ENCODE measurements at places on chromosomes 2 and 18.

DNA sequence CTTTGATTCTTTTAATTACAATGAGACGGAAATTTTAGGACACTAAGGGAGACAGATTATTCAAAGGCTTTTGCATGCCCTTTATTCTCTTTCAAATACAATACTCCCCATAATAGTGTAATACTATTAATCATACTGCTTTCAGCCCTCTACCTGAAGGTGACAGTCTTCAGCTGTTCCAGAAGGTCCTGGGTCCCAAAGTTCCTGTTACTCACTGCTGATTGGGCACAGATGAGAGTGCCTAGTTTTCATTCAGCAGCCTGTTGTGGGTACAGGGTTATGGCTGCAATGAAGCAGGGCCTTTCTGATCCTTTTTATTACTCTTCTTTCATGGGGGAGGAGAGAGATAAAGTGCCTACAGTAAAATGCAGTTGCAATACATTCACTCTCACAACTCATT, 80.2 kb downstream of the NUP35 start:
- DNase-seq = no peak

DNA sequence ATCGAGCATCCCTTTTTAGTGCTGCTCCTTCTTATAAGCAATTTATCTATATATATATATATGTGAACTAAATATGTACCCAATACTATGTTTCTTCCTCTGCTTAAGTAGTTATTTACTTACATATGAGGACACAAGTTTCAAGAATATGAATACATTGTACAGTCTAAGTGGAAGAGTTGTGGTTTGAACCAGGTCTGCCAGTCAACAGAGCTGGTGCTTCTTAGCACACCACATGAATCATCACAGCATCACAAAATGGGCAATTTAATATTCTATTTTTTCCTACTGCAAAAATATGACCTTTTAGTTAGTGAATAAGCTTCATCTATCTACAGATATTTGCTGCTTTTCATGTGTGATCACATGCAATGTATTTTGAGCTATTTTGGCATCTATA, 64.4 kb upstream of the SPAG16 start:
- no peak for DNase-seq

DNA sequence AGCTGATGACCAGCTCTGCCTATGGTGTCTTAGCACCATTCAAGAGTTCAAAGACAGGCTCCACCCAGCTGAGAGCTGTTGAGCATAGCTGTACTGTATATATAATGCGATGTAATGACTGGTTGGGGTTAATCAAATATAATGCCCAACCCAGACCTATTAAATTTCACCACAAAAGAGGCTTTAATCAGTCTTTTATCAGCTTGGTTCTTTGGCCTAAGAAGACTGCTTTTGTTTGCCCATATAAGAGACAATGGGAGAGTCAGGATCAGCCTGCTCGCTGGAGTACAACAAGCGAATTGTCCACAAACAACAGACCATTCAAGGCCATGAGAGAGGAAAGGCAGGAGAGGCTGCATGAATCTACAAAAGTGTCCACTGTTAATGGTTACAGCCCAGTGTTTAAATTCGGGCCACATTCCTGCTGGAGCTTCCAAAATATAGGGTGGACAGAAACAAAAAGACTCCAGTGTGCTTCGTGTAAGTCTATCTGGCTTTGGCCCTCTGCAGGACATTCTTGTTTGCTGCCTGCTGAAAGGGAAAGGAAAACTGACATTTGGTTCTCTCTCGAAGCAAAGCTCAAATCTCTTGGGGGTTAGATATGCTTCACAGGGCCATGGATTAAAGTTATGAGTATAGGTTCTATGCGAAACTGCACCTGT, 299.0 kb upstream of the FBXO11 start:
- no peak for DNase-seq

DNA sequence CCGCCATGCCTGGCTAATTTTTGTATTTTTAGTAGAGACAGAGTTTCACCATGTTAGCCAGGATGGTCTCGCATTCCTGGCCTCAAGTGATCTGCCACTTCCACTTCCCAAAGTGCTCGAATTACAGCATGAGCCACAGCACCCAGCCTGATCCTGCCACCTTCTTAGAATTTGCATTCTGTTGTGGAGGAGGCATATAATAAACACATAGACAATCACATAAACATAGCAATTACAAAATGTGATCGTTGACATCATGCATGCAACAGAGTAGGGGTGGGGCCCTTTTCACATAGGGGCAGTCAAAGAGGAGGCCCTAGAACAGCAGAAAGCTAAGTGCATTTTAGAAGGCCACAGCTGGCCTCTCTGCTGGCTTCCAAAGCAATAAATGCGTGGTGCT, 39.9 kb upstream of the TSPYL6 start:
- no peak for DNase-seq

DNA sequence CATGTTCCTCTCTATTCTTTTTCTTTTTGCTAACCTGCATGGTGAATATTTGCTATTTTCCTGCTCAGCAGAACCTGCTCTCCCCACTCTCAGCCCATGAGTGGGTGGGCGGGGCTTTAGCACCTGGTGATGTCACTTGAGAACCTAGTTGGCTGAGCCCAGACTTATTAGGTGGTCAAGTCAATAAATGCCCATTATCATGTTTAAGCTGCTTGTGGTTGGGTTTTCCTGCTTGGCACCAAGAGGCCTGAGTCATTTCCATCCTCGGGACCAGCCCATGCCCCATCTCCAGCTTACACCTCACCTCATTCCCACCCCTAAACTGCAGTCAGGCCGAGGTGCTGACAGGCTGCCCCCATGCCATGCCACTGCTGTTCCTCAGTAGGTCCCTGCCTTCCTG, 226.6 kb downstream of the ANKRD30B start:
- no peak for DNase-seq

Data from AG04449 (cell line).